Kidney (tissue), 22 donors: ENCODE measurements at places on chromosomes 16 and 17. TPM values are rescaled to one million over a fixed set of nuclear protein-coding genes. Genes with fewer than 3 reads are reported as not detected.

TBC1D3G gene
- not detected for total RNA-seq

OSGIN1 gene
- total RNA-seq, result 6.3 TPM

PRDM7 gene
- not detected for total RNA-seq

C1QL1 gene
- total RNA-seq, result 0.76 TPM

ANKRD40CL gene
- total RNA-seq, result not detected

TNFRSF12A gene
- total RNA-seq, result 114 TPM

- H3K27ac ChIP-seq, result no peak overlapping the region
- H3K4me1 ChIP-seq, result no peaks in the 10 kb centered on the region
- peaks cover 4% of the 10 kb centered on the region for H3K27me3 ChIP-seq
- no peak for DNase-seq
Observed at GRCh38 chr16:49352892-49353291, 20.7 kb upstream of the C16orf78 start.
